ENCODE measurements at places on chromosomes 2 and 18.
A peak's percentile ranks its signal among the peaks of the same experiment; 100 is the strongest.

GRCh38 chr2:41129988-41130387, 678.1 kb upstream of the SLC8A1 start:
- DNase-seq: no peak

DNA sequence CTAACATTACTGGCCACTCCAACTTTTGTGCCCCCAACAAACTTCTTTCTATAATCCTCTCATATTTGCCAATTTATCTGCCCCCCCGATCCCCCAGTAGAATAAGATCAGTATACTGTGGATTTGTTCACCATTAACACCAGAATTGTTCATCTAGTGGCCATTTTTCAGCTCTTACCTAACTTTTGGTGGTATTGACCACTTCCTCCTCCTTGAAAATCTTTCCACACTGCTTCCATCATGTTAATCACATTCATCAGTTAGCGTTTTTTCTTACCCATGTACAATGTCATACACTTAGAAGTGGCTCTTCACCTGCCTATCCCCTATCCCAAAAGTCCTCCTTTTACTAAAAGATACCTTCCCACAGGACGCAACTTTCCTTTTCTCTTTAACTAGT, 6.1 kb downstream of the IMPACT start:
- DNase-seq: no peak

GRCh38 chr18:7592305-7593071, 25.4 kb downstream of the PTPRM start:
- no peak for DNase-seq

DNA sequence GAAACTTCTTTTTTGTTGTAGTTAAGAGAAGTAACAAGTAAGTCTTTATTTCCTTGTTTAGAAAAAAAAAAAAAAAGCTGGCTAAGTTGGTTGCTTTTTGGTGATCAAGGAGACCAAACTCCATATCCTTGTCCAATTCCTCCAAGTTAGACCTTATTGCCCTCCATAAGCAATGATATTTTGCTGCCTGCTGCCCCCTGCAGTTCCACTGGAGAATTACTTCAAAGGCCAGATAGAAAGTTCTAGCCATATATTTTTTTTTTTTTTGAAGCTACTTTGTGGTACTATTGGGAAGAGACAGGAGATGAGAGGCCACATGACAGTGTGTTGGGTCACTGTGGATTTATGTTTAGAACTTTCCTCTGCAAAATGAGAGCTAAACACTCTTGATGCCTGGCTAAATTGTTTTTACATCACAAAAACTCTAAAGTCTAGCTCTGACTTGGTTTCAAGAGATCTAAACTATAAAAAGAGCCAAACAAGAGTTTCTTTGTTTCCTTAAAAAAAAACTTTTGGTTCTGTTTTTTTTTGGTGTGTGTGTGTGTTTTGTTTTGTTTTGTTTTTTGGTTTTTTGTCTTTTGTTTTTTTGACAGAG, 80.7 kb upstream of the RASGRP3 start:
- DNase-seq: no peak

DNA sequence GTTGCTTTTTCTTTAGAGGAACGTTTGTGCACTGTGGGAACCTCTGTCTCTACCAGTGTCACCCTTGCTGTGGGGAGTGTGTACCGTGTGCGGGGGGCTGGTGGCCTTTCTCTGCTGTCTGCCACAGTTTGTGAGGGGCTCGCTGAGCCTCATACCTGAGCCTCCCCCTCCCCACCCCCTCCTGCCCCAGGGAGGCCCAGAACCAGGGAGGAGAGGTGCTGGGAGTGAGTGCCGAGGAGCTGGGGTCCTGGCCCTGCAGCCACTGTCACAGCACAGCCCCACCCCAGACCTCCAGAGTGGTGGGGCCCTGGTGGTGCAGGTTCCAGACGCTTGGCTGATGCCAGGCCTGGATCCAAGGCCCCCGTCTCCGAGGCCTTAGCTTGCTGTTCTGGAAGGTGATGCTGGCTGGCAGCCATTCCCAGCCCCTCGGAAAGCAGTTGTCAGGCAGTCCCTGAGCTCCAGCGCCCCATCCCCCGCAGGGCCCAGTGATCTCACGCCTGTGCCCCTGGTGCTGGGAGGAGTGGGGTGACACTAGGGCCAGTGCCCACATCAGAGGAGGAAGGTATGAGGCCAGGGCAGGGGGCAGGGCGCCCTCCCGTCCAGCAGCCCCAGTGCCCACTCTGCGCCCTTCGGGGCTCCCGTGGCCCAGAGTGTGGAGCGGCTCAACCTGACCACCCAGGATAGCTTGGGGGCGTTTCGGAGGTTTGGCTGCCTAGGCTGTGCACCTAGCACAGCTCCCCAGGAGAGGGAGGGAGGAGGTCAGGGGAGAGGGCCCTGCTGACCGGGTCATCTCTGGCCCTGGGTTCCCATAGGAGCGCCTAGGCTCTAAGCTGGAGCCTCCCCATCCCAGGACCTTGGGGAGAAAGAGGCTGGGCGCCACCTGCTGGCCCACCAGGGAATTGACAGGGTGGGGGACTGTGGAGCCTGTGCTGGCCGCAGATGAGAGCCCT, 53.0 kb upstream of the ALPP start:
- DNase-seq: peak; percentile 70

DNA sequence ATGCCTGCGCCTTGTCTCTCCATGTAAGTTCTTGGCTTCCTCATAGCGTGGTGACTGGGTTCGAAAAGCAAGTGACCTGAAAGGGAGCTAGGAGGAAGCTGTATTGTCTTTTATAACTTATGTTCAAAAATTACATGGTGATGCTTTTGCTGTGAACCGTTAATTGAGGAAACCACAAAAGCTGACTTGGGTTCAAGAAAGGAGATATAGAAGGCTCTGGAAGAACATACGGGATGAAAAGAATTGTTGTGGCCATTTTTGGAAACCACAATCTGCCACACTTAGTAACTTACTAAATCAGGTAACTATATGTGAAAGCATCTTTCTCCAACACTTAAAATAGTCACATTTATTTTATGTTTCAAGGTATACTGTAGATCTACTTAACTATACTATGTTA, 177.0 kb upstream of the RBMS1 start:
- DNase-seq: no peak

DNA sequence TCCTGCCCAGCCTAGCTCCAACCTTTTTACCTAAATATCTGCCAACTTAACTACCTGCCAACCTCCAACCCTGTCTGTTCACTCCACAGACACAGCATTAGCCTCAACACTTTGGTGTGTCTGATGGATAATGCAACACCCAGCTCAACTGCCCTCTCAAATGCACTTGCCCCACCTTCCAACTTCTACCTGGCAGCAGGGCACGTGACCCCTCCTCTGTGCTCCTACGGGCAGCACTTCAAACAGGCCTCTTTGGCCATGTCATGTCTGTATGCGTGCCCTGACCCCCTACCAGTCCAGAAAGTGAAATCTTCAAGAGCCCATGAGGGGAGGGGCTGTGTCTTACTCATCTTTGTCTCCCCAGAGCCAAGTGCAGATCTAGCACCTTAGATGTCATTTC, 25.5 kb downstream of the RNF149 start:
- DNase-seq: no peak

- no peak for DNase-seq
These were observed 162.9 kb upstream of the KYNU start for GRCh38 chr2:142714600-142714999.

- DNase-seq: no peak
These were observed 20.5 kb downstream of the FTCDNL1 start for GRCh38 chr2:199830531-199830930.

DNA sequence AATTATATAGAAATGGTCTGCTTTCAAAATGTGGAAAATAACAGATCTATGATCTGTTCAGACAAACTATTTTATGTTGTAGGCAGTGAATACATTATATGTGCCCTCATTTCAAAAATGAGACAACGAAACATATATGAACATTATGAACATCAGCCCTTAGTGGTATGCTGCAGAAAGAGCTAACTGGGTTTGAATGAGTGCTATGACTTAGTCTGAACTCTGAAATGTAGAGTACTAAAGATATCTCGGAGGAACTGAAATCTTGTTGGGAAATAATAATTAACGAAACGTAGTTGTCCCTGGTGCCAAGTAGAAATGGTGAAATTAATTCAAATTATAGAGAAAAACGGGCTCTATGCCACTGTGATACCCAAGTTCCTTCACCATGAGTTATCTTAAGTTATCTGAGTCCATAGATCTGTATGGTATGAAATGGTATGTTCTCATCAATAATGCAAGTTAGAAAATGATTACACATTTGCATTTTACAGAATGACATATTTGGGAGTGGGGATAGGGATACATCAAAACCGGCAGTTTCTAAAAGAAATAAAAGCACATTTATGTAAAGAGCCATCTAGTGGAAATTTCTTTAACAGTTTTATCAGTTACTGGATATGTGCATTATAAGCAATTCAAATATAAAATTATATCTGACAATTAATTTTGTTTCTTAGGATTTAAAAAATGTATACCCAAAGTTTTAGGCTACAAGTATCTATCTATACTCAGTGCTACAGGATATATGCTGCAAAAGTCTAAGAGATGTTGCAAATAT, 26.7 kb downstream of the STARD6 start:
- DNase-seq: no peak

GRCh38 chr2:127406454-127406853, 11.8 kb upstream of the PROC start:
- DNase-seq: no peak

DNA sequence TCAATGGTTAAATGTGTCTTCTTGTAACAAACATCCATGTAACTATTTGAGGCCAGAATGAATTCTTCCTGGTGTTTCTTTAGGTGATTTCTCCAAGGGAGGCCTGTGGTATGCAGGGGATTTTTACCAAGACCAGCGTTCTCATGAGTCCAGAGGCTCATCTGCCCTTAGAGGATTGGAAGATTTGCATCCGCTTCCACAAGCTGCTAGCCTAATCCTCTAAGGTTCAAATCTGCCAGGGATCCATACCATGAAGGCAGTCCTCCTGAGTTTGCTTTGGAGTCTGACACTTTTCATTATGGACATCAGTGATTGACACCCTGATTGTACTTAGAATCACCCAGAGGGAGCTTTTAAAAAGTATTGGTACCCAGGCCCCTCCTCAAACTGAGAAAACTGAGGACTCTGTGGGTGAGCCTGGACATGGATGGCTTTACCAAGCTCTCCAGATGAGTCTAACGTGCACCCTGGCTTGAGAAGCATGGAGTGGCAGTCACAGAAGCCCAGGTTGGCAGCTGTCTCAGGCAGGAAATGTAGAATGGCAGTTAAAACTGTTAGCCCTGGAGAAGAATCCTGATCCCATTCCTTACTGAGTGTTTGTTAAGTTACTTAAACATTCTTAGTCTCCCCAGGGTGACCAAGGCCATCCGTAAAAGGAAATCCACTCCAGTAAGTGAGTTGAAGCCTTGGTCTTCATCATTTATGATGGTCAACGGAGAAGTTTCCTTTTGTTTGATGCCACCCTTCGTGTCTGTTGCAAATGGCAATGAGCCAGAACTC, 95.3 kb upstream of the RMDN2 start:
- no peak for DNase-seq

- no peak for DNase-seq
These were observed 25.8 kb downstream of the NEDD4L start for GRCh38 chr18:58069721-58070292.

- DNase-seq: no peak
These were observed 254.9 kb downstream of the PIEZO2 start for GRCh38 chr18:10894501-10894900.

- no peak for DNase-seq
These were observed 18.1 kb upstream of the PGAP1 start for GRCh38 chr2:196944570-196944969.

- DNase-seq: no peak
These were observed 146.7 kb downstream of the MYO3B start for GRCh38 chr2:170324640-170325046.

DNA sequence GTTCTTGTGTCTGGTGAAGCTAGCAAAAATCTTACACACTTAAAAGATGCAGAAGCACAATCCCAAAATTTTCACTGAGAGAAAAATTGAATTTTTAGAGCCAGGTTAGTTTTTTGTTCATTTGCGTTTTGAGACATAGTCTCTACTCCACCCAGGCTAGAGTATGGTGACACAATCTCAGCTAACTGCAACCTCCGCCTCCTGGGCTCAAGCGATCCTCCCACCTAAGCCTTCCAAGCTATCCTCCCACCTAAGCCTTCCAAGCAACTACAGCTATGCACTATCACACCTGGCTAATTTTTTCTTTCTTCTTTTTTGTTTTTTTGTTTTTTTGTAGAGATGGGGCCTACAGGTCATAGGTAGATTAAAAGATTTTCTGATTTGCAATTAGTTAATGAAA, 113.1 kb upstream of the RAB6C start:
- no peak for DNase-seq
